ENCODE measurements at places on chromosomes 1 and 21. TPM values are rescaled to one million over a fixed set of nuclear protein-coding genes. Genes with fewer than 3 reads are reported as not detected.

The LCE1F gene
- not detected for total RNA-seq

The HES5 gene
- total RNA-seq, result 11.5 TPM

The DNALI1 gene
- total RNA-seq, result 23.1 TPM

The PDPN gene
- 9.2 TPM for total RNA-seq

The CD1C gene
- not detected for total RNA-seq

The ATP1A2 gene
- 908 TPM for total RNA-seq

The ZMYM4 gene
- total RNA-seq, result 64.6 TPM

The LRRC38 gene
- 0.96 TPM for total RNA-seq

The SLAMF7 gene
- not detected for total RNA-seq

The TNFRSF18 gene
- 0.97 TPM for total RNA-seq

The MLLT11 gene
- 101 TPM for total RNA-seq

The PRAMEF8 gene
- not detected for total RNA-seq

The NFASC gene
- total RNA-seq, result 349 TPM

The OR2L8 gene
- total RNA-seq, result 6.3 TPM

The FOXD2 gene
- 0.40 TPM for total RNA-seq

The ADORA1 gene
- 68.2 TPM for total RNA-seq

The KIF14 gene
- 0.06 TPM for total RNA-seq

The ASPM gene
- total RNA-seq, result 0.15 TPM

The TRIM67 gene
- 1.6 TPM for total RNA-seq

The TMPRSS15 gene
- total RNA-seq, result not detected

The GJA5 gene
- total RNA-seq, result 6.1 TPM

The FALEC gene
- total RNA-seq, result 3.9 TPM

The RIPPLY3 gene
- not detected for total RNA-seq

The FNBP1L gene
- 17.6 TPM for total RNA-seq

The GABPB2 gene
- total RNA-seq, result 24.2 TPM

The GUCA2B gene
- not detected for total RNA-seq

The DLGAP3 gene
- total RNA-seq, result 131 TPM

The RGS5 gene
- 143 TPM for total RNA-seq

The UBASH3A gene
- not detected for total RNA-seq

The GATAD2B gene
- total RNA-seq, result 100 TPM

The BARHL2 gene
- total RNA-seq, result not detected

The CFAP141 gene
- not detected for total RNA-seq

The RSPO1 gene
- 0.20 TPM for total RNA-seq

The DISP3 gene
- total RNA-seq, result 9.7 TPM

The SLC27A3 gene
- 15.7 TPM for total RNA-seq

The ATG4C gene
- 38.3 TPM for total RNA-seq

The CFAP107 gene
- total RNA-seq, result not detected

The MR1 gene
- total RNA-seq, result 5.3 TPM

The P3H1 gene
- total RNA-seq, result 18.8 TPM

The DMBX1 gene
- total RNA-seq, result not detected

The SPRR2E gene
- total RNA-seq, result not detected

The DNASE2B gene
- total RNA-seq, result not detected

The LUZP1 gene
- total RNA-seq, result 76.8 TPM

The XCL1 gene
- not detected for total RNA-seq

The SELP gene
- total RNA-seq, result not detected

The C1orf53 gene
- total RNA-seq, result 3.8 TPM

The LCE1E gene
- not detected for total RNA-seq

The TGFB2 gene
- 20.4 TPM for total RNA-seq

The NSL1 gene
- 36.7 TPM for total RNA-seq

The CFAP45 gene
- total RNA-seq, result 0.41 TPM

The BCAS2 gene
- total RNA-seq, result 38.1 TPM

The APCS gene
- not detected for total RNA-seq

The SETDB1 gene
- 39.4 TPM for total RNA-seq

The PTGFRN gene
- total RNA-seq, result 18.4 TPM

The RGL1 gene
- 70.0 TPM for total RNA-seq

The TMEM82 gene
- total RNA-seq, result not detected

The TACSTD2 gene
- total RNA-seq, result not detected

The ELF3 gene
- total RNA-seq, result 0.36 TPM

The KCNK2 gene
- 14.6 TPM for total RNA-seq
